GM13977 (cell line): ENCODE measurements at places on chromosomes 11 and 22.

GRCh38 chr11:31500560-31500959 lies 8.9 kb downstream of the IMMP1L start:
- no peak for DNase-seq

DNA sequence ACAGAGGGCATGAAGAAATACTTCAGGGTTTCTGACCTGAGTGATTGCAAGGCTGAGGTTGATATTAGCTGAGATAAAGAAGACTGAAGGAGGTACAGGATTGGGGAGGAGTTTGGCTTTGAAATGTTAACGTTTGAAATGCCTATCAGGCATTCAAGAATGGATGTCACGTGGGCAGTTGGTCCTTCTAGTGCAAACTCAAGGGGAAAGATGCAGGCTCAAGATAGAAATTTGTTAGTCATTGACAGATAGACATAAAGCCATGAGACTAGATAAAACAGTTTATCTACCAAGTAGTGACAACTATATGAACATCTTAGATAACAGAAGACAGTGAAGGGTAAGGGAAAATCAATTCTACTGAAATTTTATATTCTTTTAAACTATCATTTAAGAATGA lies 23.1 kb downstream of the TTC17 start:
- no peak for DNase-seq

- DNase-seq: no peak
Measured at GRCh38 chr11:64165481-64165841, 452 bp downstream of the MACROD1 start.

GRCh38 chr11:40118780-40119179 lies 1340.7 kb downstream of the LRRC4C start:
- DNase-seq: no peak

DNA sequence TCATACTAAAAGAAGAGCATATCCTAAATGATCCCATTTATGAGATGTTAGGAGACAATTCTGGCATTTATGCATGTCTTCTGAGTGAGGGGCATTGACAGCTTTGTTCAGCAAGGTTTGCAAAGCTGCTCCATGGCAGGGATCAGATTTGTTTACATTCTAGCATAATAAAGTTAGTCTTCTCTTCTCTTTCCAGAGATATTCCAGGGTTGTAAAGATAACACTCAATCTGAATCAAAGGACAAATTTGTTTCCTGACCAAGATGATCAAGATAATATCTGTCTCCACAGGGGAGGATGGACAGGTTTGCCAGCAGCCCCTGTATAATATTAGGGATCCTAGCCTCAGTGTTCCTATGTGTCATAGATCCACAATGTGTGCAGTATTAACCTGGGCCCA lies 77.5 kb upstream of the ZC3H12C start:
- DNase-seq: no peak

GRCh38 chr11:15194671-15195415 lies 80.1 kb downstream of the INSC start:
- no peak for DNase-seq

- no peak for DNase-seq
Measured at GRCh38 chr11:86558207-86558606, 114.2 kb downstream of the ME3 start.

- peak; percentile 55 for DNase-seq
Measured at GRCh38 chr22:38504731-38505540, 1.2 kb downstream of the DDX17 start.

DNA sequence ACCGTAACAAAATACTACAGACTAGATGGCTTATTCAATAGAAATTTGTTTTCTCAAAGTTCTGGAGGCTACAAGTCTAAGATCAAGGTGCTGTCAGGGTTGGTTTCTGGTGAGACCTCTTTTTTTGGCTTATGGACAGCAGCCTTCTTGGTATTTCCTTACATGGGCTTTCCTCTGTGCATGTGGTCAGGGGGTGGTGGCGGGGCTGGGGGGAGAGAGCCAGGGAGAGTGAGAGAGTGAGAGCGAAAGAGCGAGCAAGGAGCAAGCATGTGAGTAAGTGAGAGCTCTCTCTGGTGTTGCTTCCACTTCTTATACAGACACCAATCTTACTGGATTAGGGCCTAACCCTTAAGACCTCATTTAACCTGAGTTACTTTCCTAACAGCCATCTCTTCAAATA lies 181.5 kb downstream of the TMEM135 start:
- peak; percentile 49 for DNase-seq

- no peak for DNase-seq
Measured at GRCh38 chr11:65384301-65384889, 1.9 kb upstream of the SLC25A45 start.

- no peak for DNase-seq
Measured at GRCh38 chr22:27438271-27438980, 363.1 kb downstream of the MN1 start.

GRCh38 chr11:47378836-47379170 lies 456 bp upstream of the SPI1 start:
- no peak for DNase-seq

DNA sequence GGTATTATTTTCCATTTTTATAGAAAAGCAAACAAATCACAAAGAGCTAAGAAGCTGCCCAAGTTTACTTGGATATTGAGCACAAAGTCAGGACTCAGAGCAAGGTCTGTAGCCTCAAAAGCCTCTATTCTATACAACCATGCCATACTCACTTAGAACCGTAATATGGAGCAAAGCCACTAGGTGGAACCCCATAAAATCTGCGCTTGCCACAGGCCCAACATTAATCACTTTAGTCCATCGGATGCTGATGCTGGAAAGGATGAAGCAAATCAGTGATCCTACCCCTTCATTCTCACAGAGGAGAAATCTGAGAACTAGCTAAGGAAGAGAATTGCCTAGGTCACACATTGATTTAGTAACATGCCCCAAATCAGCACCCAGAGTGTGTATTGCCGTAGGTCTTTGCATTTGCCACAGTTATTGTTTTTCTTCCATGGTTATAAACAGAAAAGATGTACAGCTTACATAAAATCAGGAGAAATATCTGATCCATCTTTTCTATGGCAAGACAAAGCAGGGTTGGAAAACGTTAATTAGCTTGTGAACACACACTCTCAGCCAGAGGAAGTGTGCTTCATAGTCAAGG lies 56.7 kb upstream of the RAB38 start:
- DNase-seq: peak; percentile 45

DNA sequence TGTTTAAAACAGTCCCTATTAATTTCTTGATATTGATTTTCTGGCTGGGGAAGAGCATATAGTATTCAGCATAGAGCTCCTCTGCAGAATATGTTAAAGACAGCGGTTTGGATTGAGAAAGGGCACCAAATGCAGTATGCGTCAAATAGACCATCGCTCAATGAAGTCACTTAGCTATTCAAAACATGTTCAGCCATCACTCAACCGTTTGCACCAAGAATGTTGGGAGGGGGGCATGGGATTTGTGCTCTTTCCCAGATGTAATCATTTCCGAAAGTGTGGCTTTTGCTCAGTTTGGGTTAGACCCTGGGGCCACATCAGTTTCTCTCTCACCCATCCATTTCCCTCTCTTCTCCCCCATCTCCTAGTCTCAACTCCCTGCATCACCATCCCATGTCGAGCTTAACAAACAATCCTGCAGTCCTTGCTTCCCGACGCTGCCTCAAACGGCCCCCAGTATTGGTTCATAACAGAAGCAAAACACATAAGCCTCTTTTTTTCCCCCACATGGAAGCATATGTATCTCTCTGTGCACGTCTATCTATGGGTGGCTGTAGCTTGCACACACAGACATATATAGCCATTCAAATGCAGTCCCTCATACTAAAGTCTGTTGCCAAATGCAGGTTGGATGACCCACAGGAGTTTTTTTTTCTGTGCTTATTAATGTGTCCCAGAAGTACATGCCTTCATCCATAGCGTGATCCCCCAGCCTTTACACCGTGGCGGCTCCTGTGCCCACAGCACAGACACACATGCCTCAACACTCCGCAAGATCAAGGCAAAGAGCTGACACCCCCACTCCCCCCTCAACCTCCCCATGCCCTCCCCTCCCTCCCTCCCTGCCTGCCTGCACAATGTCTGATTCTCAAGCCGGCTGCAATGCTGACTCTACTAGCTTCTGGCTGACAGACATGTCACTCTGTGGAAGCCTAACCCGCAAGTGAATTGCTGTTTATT lies 2.6 kb downstream of the CACNG2 start:
- no peak for DNase-seq

GRCh38 chr22:19756288-19757128 lies 4.1 kb upstream of the TBX1 start:
- peak; percentile 89 for DNase-seq

DNA sequence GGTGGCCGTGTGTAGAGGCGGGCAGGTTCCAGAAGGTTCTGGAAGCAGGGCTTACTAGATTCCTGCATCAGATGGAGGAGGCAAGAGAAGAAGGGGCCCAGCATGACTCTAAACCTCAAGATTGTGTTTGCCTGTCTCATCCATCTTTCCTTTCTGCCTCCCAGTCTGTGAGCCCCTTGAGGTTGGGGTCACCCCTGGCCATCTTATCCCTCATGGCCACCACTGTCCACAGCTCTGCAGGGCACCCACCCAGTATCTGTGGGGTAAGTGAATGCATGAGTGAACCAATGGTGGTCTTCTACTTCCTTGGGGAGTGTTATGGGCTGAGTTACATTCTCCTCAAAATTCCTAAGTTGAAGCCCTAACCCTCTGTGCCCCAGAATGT lies 79.3 kb downstream of the MYEOV start:
- no peak for DNase-seq

GRCh38 chr11:62169448-62169847 lies 20.6 kb upstream of the SCGB1D1 start:
- no peak for DNase-seq

DNA sequence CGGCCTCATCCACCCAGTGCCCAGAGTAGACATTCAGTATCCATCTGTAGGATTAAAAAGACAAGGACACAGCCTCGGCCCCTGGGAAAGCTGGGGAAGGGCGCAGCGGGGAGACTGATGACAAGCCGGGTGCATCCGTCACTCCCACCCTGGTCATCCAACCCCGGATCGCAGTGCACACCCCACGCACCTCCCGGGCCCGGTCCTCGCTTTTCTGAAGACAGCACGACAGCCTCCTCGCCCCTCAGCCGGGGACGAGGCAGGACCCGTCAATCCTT lies 1.1 kb downstream of the FCHSD2 start:
- peak; percentile 39 for DNase-seq

GRCh38 chr11:119237515-119237914 lies 31.4 kb downstream of the CBL start:
- no peak for DNase-seq

GRCh38 chr22:18065256-18065655 lies 12.5 kb upstream of the PEX26 start:
- no peak for DNase-seq

DNA sequence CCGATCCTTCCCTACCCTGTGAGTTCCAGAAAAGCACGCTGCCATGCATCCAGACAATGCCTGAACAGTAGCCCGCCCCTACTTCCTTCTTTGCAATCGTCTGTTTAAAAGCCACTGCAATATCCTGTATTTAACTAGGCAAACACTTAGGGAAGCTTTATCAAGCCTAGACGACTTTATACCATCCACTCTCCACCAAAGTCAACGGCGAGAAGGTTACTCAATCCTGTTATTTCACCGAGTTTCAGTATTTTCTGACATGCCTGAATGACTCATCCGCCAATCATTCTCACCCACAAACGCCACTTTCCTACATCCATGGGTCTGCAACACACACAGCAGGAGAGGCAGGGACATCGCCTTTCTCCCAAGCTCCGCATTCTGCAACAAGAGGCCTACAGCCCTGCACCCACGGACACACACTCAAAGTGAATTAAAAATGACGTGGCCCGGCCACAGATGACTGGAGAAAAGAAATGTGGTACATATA lies 9.3 kb downstream of the CELSR1 start:
- no peak for DNase-seq

GRCh38 chr11:36703055-36703404 lies 105.0 kb upstream of the RAG2 start:
- DNase-seq: peak; percentile 55

DNA sequence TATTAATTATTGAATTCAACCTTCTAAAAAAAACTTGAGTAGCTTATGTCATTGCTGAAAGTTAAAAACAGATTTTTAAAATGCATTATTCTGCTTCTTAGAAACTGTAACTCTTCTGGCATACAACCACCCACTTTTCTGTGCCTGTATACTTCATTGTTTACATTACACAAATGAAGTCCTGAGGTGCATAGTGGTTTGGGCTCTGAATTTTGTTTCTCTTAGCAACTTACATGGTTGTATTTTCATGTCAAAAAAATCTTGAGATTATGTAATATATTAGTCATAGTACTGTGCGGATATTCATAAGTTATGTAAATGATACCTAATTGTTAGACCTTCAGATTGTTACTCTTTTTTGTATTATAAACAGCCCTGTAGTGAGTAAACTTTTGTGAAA lies 12.2 kb downstream of the SC5D start:
- DNase-seq: no peak

- no peak for DNase-seq
Measured at GRCh38 chr11:84655712-84656111, 971.4 kb downstream of the DLG2 start.

DNA sequence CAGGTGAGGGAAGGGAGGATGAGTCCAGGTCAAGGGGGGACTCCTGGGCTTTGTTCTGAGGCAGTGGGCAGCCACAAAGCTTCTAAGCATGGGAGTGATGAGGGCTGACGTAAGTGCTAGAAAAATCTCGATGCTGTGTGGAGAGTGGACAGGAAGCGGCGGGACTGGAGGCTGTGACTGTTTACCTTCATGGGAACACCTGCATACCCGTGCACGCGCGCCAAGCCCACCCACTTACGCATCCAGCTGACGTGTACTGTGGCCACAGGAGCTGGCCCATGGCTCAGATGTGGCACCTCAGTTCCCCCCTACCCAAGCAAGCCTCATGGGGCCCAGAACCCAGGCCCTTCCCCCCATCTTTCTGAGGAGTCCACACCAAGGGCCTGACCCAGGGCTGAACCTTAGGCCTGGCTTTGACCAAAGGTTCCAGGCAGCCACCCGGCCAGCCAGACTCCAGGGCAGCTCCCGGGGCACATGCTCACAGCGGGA lies 14.0 kb downstream of the MYRF start:
- DNase-seq: no peak

DNA sequence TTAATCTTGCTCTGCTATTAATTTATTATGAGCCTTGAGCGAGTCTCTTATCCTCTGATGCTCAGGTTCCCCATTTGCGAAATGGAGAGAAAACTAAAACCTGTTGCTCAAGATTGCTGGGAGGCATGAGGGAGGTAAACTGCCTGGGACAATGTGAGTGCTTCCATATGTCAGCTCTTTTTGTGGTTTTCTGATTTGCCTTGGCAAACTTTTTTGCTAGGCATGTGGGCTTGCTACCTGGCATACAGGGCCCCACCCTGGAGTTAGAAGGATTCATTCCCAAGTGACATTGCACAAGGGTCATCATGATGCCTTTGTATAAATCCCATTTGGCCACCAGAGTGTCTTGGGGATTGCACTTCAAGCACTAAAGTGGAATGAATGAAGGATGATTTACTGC lies 22.4 kb downstream of the TSPAN18 start:
- DNase-seq: no peak

DNA sequence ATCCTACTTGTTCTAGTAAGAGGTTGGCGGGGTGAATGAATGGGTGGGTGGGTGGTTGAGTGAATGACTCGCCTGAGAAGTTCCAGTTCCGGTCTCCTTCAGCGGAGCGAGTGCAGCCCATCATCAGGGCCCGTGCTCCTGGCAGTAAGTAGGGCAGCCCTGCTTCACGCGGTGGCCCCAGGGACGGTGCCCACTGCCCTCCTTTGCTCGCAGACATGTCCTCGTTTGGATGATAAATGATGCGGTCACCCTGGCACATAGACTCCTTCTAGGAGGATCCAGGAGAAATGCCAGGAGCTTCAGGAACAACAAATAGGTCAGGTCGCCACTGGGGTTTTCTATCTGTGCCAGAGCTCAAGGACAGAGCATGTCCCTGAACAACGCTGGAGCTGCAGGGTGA lies 370.8 kb downstream of the CTTN start:
- DNase-seq: no peak
